ENCODE measurements at places on chromosomes 11 and 22. TPM values are rescaled to one million over a fixed set of nuclear protein-coding genes. Genes with fewer than 3 reads are reported as not detected.

DNA sequence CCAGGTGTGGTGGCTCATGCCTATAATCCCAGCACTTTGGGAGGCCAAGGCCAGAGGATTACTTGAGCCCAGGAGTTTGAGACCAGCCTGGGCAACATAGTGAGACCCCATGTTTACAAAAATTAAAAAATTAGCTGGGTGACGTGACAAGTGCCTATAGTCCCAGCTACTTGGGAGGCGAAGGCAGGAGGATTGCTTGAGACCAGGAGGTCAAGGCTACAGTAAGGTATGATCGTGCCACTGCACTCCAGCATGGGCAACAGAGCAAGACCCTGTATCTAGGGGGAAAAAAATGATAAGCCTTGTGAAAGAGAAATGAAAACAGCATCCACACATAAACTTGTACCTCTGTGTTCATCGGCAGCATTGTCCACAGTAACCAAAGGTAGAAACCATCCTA is 8.1 kb upstream of the CCND1 start:
- DNase-seq: no peak
- peaks cover 4% of the 10 kb centered on the region for H3K4me1 ChIP-seq
- no peak overlapping the region for H3K27ac ChIP-seq

GRCh38 chr11:17724020-17724908 is 4.9 kb downstream of the MYOD1 start:
- H3K36me3 ChIP-seq: no peaks in the 10 kb centered on the region
- peaks cover 40% of the 10 kb centered on the region for H3K27me3 ChIP-seq
- no peak for DNase-seq
- no peak overlapping the region for H3K27ac ChIP-seq
- H3K4me3 ChIP-seq: no peak overlapping the region

GRCh38 chr22:46367707-46368191 is 32.2 kb downstream of the TRMU start:
- H3K4me1 ChIP-seq: peaks cover 5% of the 10 kb centered on the region
- no peaks in the 10 kb centered on the region for H3K36me3 ChIP-seq
- no peak overlapping the region for H3K4me3 ChIP-seq
- DNase-seq: peak; percentile 96
- no peak overlapping the region for H3K27ac ChIP-seq

DNA sequence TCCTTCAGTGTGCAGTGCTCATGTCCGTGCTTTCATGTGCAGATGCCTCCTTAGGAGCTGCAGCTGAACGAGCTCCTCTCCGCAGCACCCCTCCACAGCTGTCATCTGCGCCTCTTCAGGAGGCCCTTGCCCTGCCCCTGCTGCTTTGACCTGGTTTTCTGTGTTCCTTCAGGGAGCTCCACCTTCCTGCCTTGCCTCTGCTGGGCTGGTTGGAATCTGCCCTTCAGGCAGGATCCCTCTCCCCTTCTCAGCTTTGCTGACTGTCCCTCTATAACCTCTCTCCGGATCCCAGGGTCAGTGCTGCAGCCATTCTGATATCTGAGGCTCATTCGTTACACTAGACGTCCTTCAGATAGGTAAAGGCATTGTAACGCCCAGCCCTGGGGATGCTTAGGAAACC is 67.9 kb downstream of the SCN3B start:
- H3K4me3 ChIP-seq: no peak overlapping the region
- DNase-seq: no peak
- no peak overlapping the region for H3K27ac ChIP-seq
- H3K27me3 ChIP-seq: no peaks in the 10 kb centered on the region
- 0 out of 2 replicates have a peak, but pooled peaks cover 2% of the 10 kb centered on the region for H3K4me1 ChIP-seq

DNA sequence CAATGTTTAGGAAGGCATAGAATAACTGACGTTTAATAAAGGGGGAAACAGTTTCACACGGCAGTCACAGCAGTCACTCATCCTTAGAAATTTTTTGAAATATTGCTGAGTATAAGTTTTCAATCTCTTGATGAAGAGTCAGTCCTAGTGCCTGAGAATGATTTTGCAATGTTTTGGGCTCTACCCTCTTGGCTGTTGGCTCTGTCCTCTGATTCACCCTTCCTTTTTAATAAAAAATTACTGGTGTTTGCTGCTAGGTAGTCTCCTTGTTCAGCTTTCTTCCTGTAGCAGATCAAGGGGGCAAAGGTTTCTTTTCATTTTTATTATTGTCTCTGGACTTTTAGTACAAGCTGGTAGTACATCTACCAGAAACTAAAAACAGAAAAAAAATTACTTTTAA is 194.3 kb upstream of the ANO3 start:
- no peak overlapping the region for H3K27ac ChIP-seq
- no peaks in the 10 kb centered on the region for H3K27me3 ChIP-seq
- H3K4me3 ChIP-seq: no peak overlapping the region
- no peak for DNase-seq
- H3K4me1 ChIP-seq: 0 out of 2 replicates have a peak, but pooled peaks cover 2% of the 10 kb centered on the region
- H3K36me3 ChIP-seq: no peaks in the 10 kb centered on the region

GRCh38 chr11:45248501-45249011 is 37.6 kb downstream of the SYT13 start:
- H3K36me3 ChIP-seq: no peaks in the 10 kb centered on the region
- no peak for DNase-seq
- no peaks in the 10 kb centered on the region for H3K4me1 ChIP-seq

Gene OMP
- total RNA-seq: not detected

Gene PRSS23
- 5.0 TPM for total RNA-seq

Gene CYB5R2
- total RNA-seq: 50.4 TPM

Gene UBQLN3
- total RNA-seq: not detected

All from H1 (cell line).